Skin of body (tissue), 3 donors: ENCODE measurements at places on chromosomes 6 and 20. TPM values are rescaled to one million over a fixed set of nuclear protein-coding genes. Genes with fewer than 3 reads are reported as not detected.

Gene PHACTR3
- total RNA-seq = 6.9 TPM

Gene SLC12A5
- 0.69 TPM for total RNA-seq

Gene PDE10A
- 9.2 TPM for total RNA-seq

Gene RBPJL
- not detected for total RNA-seq

Gene IL17F
- not detected for total RNA-seq

Gene DOP1A
- total RNA-seq = 55.6 TPM

- DNase-seq = no peak
These were observed 24.1 kb downstream of the HLA-C start for GRCh38 chr6:31247813-31248212.

GRCh38 chr20:36093025-36093803 is 61.3 kb upstream of the EPB41L1 start:
- no peak for DNase-seq

GRCh38 chr6:150876598-150876997 is 11.1 kb downstream of the MTHFD1L start:
- DNase-seq = peak; percentile 24

- DNase-seq = no peak
These were observed 362.2 kb downstream of the C6orf118 start for GRCh38 chr6:164947164-164947563.

DNA sequence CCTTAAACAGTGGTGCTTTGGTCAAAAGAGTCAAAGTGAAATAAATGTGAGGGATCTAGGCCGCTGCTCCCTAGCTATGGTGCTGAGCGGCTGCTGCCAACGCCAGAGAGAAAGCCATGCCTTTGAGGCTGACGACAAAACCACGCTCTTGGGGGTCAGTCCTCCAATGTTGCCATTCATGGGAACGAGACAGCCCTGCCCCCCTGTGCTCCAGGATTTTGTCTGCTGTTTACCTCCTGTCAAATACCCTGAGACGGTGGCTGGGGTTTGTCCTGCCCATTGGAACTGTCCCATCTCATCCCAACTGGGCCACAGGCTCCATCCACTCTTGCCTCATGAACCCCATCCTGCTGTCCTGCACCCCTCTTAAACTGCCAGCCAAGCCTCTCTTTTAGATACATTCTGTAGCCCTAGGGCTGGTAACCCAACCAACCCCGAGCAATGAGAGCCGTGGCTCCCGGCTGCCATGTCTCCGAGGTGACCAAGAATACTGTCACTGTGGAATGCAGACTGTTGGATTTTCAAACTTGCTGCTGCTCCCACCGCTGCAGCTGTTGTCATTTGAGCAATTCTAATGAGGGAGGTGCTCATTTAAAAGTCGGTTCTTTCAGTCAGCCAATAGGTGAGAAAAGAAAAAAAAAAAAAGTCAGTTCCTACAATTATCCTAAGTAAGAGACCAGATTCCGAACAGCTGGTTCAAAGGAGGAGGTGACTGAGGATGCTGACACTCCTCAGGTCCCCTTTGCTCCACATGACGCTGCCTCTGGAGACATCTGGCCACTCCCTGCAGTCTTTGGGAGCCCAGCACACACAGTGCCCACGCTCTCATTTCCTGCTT is 73.1 kb upstream of the QKI start:
- DNase-seq = peak; percentile 17
